ENCODE measurements at places on chromosomes 13 and 19.
A peak's percentile ranks its signal among the peaks of the same experiment; 100 is the strongest.

GRCh38 chr13:22505489-22505888, 675.3 kb upstream of the SGCG start:
- DNase-seq = no peak

DNA sequence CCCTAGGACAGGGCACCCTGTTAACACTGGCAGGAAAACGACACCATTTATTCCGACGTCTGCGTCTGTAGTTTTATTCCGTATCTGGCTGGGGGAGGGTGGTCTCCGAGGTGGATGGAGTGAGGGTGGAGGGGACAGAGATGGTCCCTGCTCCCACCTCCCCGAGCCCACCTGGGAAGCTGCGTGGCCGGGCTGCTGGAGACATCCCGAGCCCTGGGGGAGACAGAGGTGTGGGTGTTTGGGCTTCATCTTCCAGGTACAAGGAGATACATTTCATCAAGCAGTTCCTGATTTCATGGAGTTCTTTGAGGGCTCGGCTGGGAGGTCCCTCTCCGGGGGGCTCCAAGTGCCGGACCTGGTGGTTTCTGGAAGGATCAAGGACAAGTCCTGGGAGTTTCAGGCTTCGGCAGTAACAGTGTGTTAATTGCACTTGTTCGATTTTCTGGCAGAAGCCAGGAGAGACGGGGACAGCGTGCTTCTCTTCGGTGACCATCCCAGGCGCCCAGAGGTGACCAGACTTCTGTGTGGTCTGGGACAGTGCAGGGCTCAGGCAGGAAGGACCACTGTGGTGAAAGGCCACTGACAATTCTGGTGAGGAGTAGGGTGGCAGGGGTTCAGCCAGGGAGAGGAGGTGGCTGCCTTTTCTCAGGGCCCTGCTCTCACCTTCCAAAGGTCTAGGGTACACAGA, 20.1 kb upstream of the MKNK2 start:
- no peak for DNase-seq

DNA sequence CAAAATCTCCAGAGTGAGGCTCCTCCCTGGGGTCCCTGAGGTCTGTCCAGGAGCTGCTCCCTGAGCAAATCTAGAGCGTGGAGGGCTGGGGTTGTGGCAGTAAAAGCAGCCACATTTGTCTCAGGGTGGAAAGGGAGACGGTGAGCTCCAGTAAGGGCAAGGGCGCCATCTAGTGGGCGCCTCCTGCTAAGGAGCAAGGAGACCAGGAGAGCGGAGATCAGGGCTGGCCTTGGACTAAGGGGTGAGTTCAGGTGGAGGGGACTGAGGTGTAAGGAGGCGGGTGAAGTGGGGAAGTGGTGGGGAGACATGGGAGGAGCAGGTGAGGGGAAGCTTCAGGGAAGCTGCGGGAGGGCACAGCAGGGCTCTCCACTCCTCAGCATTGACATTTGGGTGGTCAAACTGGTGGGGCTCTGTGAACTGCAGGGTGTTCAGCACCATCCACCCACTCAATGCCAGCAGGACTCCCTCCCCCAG, 5.3 kb upstream of the CEACAM21 start:
- DNase-seq = peak; percentile 81

- no peak for DNase-seq
These were observed 4.7 kb downstream of the ZNF317 start for GRCh38 chr19:9144920-9145319.

DNA sequence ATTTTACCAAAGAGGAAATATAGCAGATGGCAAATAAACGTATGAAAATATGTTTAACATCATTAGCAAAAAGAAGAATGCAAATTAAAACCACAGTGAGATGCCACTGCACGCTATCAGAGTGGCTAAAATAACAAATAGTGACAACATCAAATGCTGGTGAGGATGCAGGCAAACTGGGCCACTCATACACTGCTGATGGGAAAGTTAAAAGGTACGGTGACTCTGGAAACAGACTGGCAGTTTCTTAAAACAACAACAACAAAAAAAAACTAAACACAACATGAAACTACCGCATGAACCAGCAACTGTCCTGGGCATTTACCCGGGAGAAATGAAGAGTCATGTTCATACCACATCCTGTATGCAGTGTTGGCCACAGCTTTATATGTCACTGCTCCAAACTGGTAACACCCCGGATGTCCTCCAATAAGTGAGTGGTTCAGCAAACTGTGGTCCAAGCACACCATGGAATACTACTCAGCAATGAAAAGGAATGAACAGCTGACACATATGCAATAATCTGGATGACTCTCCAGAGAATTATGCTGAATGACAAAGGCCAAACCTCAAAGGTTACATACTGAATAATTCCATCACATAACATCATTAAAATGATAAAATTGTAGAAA, 22.3 kb downstream of the EPS15L1 start:
- peak; percentile 37 for DNase-seq

DNA sequence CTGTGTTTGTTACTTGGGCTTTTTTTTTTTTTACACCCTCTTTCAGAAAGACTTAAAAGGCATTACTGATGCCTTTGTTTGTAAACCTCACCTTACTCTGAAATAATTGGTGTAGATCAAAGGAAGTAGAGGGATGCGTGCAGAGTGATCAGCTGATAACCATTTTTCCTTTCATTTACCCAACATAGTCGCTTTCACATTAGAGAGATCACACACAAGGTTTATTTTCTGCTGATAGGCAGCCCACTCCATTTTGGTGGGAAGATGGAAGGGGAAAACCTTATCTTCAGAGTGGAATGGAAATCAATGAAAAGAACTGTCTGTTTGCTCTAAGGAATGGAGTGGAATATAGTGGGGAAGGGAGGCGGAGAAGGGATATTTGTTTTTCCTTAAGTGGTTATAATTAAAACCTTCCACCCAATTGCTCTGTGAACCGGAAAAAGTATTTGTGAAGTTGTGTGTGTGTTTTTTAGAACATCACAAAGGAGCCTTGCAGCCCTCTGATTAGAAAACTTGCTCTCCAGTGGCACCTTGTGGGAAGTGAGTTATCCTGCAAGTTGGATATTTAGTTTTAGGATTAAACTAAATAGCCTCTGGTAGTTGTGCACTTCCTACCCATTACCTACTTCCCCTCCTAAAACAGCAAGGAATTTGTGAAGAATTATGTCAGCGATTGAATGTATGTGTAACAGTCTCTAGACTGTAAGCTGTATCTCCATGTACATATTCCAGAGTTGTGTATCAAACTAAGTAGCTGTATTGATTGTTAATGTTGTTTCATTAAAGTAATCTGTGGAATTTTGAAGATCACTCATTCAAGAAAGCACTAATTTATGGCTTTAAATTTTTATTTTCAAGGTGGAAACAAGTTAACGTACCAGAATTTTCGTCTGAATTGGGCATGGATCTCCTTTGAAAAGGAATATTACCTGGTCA, 76.8 kb downstream of the FREM2 start:
- DNase-seq = no peak

GRCh38 chr13:65600702-65601101, 1629.4 kb downstream of the PCDH9 start:
- no peak for DNase-seq

DNA sequence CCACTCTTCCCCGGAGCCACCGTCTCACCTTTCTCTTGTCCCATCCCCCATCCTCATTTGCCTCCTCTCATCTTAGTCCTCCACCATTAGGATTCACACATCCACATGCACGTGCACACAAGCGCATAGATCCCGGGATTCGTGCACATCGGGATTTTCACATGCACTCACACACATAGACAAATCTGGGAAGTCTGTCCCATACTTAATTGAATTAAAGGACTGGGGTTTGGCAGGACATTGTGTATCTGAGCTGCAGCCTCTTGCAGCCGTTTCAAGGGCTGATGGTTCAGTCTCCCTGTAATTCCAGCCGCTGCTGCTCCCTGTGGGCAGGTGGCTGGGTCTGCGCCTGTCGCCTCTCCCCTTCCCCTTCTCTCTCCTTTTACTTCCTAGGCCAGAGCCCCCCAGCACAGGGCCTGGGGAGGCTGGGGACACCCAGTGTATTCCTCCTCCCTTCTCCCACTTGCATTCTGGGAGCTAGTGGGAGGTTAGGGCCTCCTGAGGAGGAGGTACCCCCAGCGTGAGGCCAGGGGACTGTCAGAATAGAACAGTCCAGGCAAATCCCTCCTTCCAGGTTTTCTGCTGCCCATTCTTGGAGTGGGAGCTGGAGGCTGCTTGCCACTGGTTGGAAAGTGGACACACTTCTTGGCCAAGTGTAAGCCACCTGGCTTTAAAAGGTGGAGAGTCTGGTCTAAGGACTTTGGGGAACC, 43.6 kb downstream of the LYL1 start:
- DNase-seq = no peak

GRCh38 chr19:28242317-28242927, 970.5 kb downstream of the UQCRFS1 start:
- DNase-seq = peak; percentile 5

DNA sequence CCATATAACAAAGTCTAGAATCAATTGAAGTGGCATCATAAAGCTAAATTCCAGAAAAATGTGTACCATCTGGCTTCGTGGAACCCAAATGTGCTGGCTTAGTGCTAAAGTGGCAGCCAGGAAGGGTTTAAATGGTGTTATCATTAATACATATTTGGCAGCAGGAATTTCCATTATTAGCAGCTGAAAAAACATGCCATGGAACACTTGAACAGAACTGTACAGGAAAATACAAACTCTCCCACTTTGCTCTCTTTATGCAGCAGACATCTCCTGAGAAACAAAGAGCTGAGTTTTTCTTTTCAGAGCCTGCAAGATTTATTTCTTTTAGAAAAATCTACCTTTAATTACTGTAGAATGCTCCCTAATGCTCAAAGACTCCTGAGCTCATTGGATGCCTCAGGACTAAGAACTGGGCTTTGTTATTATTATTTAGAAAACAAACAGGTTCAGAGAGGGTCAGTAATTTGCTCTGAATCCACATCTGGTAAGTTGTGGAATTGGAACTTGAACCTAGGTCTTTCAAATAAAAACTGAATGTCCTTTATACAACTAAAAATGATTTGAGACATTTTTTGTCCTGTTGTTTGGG, 179.0 kb downstream of the LACC1 start:
- DNase-seq = no peak

DNA sequence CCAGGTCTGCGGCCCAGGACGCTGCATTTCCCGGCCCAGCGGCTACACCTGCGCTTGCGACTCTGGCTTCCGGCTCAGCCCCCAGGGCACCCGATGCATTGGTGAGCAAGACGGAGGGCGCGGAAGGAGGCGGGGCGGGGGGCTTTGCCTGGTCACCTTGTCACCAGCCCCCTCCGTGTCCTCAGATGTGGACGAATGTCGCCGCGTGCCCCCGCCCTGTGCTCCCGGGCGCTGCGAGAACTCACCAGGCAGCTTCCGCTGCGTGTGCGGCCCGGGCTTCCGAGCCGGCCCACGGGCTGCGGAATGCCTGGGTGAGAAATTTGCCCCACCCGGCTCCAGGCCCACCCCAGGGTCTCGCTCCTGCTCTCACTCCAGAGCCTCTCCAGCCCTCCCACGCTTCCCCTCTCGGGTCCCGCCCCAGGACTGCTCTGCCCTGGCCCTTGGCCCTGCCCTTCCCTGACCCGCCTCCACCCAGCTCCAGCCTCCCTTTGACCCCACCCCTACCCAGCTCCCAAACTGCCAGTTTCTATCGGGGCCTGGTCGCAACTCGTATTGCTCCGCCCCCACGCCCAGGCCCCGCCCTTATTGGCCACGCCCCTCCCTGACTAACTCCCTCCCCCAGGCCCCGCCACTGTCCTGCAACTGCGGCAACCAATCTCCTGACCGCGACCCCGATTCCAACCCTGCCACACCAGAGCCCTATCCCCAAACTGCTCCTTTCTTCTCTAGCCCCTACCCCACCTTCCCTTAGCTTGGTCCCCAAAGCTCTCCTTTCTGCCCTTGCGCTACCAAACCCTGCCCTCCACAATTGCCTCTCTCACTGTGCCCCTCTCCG, 8.6 kb downstream of the LTBP4 start:
- DNase-seq = peak; percentile 83

- DNase-seq = no peak
These were observed 263.7 kb upstream of the PCDH9 start for GRCh38 chr13:67493835-67494234.

- no peak for DNase-seq
These were observed 3.9 kb downstream of the IGSF23 start for GRCh38 chr19:44617110-44617880.

- DNase-seq = no peak
These were observed 20.5 kb upstream of the CNMD start for GRCh38 chr13:52760077-52760476.

- no peak for DNase-seq
These were observed 8.1 kb upstream of the C5AR2 start for GRCh38 chr19:47323872-47324271.

- DNase-seq = peak; percentile 69
These were observed 1.2 kb downstream of the KLF2 start for GRCh38 chr19:16325641-16326400.

GRCh38 chr19:18226956-18227780, 930 bp upstream of the PDE4C start:
- DNase-seq = no peak

GRCh38 chr13:46121597-46122163, 16.8 kb upstream of the CPB2 start:
- no peak for DNase-seq

DNA sequence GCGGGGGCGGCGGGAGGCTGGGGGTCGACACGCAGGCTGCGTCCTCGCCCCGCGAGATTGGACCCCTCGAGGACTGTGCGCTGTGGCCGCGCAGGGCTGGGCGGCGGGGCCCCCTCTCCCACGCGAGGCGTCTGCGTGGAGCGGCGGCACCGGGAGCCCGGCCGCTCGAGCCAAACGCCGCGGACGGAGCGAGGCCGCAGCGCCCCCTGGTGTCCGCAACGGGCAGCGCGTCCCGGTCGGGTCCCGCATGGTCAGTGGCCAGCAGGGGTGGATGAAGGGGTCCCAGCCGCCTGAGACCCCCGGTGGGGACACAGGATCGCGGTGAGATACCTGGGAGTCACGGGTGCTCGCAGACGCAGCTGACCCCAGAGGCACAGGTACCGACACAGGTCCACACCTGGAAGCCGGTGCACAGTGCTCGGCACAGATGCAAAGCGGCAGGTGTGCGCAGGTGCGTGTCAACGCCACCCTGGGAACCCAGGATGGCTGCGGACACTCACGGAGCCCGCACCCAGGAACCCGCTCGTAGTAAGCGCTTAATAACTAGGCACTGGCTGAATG, 2.1 kb upstream of the CIRBP start:
- peak; percentile 73 for DNase-seq

- DNase-seq = peak; percentile 25
These were observed 14.1 kb downstream of the SHANK1 start for GRCh38 chr19:50705422-50706019.

GRCh38 chr19:37817180-37817981, 38.0 kb upstream of the ZNF573 start:
- peak; percentile 33 for DNase-seq

DNA sequence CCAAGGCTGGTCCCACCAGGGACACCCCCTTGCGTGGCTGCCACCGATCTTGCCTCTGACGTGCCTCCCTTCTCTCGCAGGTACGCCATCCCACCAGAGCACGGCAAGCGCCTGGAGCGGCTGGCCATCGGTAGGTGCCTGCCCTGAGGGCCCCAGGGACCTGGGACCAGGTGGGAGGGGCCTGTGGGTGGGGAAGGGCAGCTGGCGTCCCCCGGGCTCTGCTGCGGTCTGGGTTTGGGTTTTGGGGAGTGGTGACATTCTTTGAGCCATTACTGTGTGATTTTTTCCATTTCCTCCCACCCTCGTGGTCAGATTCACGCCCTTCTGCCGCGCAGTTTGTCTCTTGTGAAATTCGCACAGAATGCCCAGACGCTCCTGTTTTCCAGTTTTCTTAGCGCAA, 102.0 kb downstream of the KDM4B start:
- DNase-seq = no peak

All from activated gamma-delta T cell treated with Interleukin-2 at 50 U/mL for 16 hours (primary cell).